ENCODE measurements at places on chromosomes 6 and 20. TPM values are rescaled to one million over a fixed set of nuclear protein-coding genes. Genes with fewer than 3 reads are reported as not detected.

Gene NKX2-4
- not detected for total RNA-seq

DNA sequence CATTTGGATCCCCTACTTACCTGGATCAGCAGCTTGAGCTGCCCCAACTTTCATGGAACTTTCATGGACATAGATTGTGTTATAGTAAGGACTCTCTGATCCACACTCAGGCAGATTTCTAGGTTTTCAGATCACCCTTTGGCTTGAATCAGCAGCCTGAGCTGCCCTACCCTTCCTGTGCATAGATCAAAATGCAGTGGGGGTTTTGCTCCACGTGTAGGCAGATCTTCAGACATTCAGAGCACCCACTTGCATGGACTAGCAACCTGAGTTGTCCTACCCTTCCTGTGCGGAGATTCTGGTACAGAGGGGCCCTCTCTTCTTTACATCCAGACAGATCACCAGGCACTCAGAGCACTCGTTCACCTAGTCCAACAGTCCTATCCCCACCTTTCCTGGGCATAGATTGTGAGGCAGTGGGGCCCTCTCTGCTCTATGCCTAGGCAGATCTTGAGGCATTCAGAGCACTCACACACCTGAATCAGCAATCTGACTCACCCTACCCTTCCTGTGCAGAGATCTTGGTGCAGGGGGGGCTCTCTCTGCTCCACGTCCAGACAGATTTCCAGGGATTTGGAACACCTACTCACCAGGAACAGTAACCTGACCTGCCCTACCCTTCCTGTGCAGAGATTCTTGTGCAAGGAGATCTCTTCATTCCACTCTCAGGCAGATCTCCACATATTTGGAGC is 705.2 kb upstream of the NRSN1 start:
- DNase-seq, result no peak

- no peak for DNase-seq
Measured at GRCh38 chr6:148466158-148466557, 123.5 kb downstream of the SASH1 start.

Gene HLA-DRA
- 190 TPM for total RNA-seq

DNA sequence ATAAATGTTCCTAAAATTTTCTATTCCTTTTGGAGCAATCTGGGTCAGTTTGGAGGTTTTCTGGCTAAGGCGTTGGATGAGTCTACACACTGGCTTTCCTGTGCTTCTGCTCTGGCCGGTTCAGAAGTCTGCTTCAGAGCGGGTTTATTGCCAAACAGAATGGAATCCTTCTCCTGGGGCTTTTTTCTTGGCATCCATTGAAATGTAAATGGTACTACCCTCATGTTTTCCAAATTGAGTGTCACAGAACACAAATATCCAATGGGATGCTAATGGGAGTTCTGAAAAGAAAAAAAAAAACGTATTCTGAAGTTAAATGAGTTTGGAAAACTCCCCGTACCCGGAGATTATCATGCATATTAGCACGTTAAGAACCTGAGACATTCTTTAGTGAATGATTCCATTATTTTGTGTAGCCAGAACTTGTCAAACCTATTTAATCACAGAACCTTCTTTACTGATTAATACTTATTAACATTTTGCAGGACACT is 930.3 kb downstream of the QKI start:
- no peak for DNase-seq

DNA sequence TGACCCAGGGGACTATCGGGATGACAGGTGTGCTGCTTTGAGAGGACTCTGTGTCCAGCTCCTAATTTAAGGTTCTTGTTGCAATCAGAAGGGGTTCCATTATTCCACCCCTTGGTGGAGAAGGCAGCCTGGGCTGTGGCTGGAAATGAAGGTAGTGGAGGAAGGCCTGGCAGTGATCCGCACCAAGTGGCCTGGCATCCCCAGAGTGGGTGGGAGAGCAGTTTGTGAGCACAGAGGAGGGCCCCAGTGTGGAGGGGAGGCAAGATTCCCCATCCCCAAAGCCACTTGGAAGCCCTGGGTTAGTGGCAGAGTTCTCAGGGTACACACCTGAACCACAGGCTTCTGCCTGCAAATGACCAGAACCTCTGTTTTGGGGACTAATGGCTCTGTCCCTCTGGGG is 2.3 kb downstream of the TGM3 start:
- no peak for DNase-seq

DNA sequence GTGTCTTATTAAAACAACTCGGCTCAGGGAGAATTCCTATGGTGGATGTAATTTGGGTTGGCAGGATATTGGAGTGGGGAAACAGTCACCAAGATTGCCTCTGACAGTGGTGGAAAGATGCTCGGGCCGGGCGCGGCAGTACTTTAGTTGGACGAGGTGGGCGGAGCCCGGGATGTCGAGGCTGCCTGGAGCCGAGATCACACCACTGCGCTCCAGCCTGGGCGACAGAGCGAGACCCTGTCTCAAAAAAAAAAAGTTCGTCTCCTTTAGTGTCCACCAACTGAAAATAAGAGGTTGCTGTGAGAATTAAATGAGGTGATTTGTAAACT is 621 bp downstream of the NOL7 start:
- DNase-seq, result peak; percentile 32

Gene RNF144B
- total RNA-seq, result 28.6 TPM

All from uterus (tissue), 4 donors.